ENCODE measurements at places on chromosomes 6 and 20. TPM values are rescaled to one million over a fixed set of nuclear protein-coding genes. Genes with fewer than 3 reads are reported as not detected.

DNA sequence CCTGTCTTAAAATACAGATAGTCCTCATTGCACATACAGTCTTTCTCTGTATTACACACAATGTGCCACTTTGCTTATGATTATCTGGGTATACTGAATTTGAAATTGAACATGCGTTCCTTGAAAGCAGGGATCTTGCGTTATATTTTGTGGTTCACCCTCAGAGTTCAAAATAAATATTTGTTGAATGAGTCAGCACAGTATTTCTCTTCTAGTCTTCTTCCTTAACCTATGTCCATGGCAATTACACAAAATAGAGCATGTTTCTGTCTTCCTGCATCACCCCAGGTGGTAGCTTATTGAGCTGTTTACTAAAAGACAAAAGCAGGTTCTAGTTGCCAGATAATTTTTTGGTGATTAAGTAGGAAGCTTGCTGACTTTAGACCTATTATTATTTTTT is 272.9 kb upstream of the FERMT1 start:
- no peak for DNase-seq

DNA sequence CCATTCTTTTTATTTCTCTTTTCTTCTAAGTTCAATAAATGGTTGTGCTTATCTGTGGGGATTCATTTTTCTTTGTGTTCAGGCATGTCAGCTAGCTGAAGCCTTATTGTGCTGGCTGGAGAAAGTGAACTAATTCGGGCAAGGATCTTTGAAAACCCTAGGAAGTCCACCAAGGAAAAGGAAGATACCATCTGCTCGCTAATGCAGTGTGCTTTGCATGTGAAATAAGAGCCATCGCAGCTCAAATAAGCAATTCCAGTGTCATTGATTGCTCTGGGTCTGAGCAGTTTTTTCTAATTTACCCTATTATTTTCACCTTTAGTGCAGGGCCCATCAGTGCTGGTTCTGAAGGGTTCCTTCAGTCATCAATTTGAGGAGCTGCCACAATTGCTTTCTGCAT is 309.4 kb upstream of the SOX4 start:
- no peak for DNase-seq

- peak; percentile 42 for DNase-seq
Measured at GRCh38 chr6:42714098-42714761, 8.2 kb downstream of the PRPH2 start.

DNA sequence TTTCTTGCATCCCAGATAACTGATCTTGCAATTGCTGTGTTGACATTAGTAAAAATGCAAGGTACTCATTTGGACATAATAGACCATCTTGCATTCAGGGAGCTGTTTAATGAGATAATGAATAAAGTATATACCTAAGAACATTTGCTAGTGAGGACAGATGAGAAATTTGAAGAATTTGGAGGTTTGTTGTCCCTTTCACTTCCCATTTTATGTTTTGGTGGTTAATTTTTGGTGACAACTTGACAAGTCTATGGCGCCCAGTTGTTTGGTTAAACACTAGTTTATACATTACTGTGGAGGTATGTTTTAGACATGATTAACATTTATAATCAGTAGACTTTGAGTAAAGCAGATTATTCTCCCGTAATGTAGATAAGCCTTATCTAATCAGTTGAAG is 300.2 kb upstream of the SYNCRIP start:
- DNase-seq: no peak

DNA sequence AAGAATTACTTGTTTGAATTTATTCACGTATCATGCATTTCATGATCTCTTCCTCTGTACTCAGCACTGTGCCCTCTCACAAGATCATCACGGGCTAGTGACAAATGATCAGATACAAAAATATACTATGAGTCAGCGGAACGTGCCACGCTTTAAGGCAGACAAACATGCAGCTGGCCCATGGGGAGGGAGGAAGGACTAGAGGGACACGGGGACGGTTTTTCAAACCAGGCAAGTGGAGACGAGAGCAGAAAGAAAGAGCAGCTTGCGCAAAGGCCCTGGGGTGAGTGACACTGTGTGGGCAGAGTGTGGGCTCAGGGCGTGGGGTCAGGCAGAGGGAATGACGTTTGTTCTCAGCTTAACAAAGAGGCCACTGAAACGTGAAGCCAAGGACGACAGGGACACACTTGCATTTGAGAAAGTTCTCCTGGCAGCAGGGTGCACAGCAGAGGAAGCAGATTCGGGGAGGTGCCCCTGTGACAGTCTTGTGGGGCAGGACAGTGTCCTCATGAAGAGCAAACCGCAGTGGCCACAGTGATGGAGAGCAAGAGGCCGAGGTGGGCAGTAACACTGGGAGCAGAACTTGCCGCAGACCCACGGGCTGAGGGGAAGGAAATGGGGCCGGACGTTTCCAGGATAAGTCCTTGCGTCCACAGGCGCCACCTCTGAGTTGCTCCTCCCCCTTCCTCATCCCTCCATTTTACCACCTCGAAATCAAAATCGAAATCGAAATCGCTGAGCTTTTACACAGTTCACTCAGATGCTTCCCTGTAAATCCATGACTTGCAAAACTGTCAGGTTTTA is 6.9 kb upstream of the RPS6KA2 start:
- DNase-seq: no peak

- DNase-seq: peak; percentile 45
Measured at GRCh38 chr6:138539876-138540275, 40.6 kb upstream of the NHSL1 start.

DNA sequence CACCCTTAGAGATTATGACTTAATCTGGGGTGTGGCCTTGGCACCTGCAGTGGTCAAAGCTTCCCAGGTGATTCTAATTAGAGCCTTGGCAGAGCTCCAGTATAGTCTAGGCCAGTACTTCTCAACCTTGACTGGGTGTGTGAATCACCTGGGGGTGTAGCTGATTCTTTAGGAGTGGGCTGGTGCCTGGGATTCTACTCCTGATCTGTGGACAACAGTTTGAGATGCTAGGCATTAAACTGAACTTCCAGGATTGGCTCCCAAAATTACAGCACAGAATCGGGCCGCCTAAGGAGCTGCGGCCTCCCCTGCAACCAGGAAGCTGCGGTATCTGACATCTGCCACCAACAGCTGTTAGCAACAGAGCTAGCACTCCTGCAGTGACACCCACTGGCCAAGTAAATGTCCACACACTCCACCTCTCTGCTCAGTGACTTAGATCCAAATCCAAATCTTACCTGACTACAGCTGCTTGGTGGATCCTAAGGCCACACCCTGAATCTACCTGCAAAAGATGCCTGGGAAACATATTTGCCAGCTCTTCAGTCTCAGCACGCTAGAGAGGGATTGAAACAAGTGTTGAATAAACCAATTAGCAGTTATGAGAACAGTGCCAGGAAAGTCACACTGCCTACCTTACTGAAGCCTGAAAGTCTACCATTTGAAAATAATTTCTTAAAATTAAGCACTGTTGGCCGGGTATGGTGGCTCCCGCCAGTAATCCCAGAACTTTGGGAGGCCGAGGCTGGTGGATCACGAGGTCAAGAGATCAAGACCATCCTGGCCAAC is 126.7 kb downstream of the UNC5CL start:
- DNase-seq: no peak

- DNase-seq: no peak
Measured at GRCh38 chr20:36956674-36957073, 5.2 kb upstream of the SAMHD1 start.

DNA sequence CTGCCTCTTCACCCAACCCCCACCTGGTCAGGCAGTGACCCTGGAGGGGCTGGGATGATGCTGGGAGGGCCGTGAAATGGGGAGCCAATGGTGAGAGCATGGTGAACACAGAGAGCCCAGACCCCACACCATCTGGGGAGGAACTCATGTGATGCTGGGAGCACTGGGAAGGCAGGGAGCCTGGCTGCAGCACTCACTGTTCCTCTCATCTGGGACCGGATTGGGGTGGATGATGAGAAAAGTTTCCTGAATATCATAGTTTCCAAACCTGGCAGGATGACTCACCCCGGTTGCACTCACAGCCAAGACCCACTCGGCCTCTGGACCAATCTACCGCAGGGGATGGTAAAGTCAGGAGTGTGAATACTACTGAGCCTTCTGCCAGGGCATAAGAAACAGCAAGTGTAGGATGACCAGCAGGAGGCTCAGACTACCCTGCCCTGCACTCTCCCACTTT is 21.8 kb downstream of the ULBP1 start:
- no peak for DNase-seq

GRCh38 chr6:138403801-138404665 is at the start of gene HEBP2:
Gene HEBP2, plus strand, starts transcription at chr6:138404223. Its CDS starts 273 bp downstream, at chr6:138404496.
- peak; percentile 39 for DNase-seq

TINAG gene
- total RNA-seq: not detected

ZSWIM3 gene
- total RNA-seq: 4.3 TPM
